T47D (cell line): ENCODE measurements at places on chromosomes 1 and 21.

DNA sequence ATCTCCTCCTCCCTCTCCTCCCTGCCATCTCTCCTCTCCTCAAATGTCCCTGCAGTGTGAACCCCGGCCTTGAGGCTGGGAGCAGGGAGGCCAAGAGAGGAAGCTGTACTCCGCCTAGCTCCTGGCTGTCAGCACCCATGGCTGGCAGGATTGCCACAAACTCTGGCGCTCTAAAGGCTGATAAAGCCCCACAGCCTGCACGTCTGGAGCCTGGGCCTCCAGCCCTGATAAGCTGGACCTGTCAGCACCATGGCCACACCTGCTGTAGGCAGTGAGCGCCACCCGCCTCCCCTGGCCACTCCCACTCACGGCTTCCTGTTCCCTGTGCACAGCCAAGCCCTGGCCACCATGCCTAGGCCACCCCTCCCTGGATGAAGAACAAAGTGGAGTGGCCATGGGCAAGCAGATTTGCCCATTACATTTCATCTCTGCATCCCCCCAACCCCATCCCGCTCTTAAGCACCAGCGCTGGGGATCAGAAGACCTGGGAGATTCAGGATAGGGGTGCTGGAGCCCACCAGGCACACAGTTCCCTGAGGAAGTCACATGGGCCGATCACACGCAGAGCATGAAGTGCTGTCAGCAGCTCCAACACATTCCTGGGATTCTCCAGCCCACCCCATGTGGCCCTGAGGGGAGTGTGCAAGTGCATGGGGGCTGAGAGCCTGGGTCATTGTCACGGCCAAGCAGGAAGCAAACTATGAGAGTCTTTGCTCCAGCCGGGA, 24.2 kb upstream of the NPPB start:
- no peak for DNase-seq

GRCh38 chr1:17558541-17558940, 19.0 kb downstream of the ARHGEF10L start:
- no peak for DNase-seq

- no peak for DNase-seq
These were observed 31.1 kb downstream of the KCNN3 start for GRCh38 chr1:154838988-154839387.

DNA sequence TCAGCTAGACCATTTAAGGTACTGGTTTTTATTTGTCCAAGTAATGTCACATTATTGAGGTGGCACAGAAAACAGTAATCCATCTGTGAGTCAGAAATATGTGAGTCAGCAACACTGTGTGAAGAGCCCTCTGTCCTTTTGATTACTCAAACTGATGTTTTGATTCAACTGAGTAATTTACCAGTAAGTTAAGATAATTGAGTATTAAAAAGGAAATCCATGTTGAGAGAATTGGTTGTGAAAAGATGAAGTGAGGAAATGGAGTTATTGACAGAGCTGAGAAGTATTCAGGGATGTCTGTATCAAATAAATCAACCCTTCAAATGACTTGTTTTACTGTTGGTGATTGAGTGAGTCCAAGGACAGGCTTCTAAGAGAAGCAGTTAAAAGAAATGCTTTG, 302.7 kb upstream of the SGIP1 start:
- DNase-seq: no peak

- DNase-seq: no peak
These were observed 38.6 kb downstream of the UBE2G2 start for GRCh38 chr21:44763050-44763378.

- DNase-seq: no peak
These were observed 2.9 kb downstream of the ZNF672 start for GRCh38 chr1:248840946-248841345.

DNA sequence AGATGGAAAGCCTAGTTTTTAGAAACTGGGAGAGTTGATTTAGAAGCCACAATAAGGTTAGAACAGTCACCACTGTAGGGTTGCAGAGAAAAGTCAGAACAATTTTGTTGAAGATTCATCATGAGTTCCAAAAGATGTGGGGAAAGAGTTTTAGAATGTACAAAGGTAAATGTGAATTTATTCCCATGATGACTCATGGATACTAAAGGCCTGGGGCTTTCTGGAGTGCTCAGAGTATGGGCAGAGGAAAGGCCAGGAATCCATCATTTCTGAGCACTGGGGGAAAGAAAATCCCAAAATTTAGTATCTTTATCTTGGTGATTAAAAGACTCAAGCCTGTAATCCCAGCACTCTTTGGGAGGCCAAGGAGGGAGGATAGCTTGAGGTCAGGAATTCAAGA, 17.8 kb downstream of the YBX1 start:
- DNase-seq: no peak

GRCh38 chr21:29164323-29164942, 34.0 kb downstream of the MAP3K7CL start:
- peak; percentile 86 for DNase-seq

GRCh38 chr1:160432371-160432786, 32.0 kb downstream of the VANGL2 start:
- no peak for DNase-seq

GRCh38 chr1:164658864-164659263, 99.9 kb downstream of the PBX1 start:
- no peak for DNase-seq

DNA sequence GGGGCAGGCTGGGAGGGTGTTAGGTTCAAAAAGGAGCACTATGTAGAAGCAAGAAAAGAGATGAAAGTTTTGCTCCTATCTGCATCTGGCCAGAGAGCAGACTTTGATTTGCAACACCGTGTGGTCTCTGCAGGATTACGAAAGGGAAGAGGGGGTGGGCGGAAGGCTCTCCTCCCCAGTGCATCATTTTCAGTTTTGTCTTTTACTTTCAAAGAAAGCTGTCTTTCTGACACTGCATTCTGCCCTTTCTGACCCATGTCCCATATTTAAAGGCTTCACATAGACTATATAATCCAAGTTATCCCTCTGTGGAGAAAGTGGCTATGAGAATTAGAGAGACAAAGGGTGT, 126.5 kb downstream of the RHOU start:
- DNase-seq: no peak

GRCh38 chr1:9701665-9702064, 50.1 kb downstream of the PIK3CD start:
- peak; percentile 35 for DNase-seq

GRCh38 chr1:236451796-236452373, 57.8 kb downstream of the EDARADD start:
- DNase-seq: no peak

- DNase-seq: no peak
These were observed 23.7 kb downstream of the EIF2B3 start for GRCh38 chr1:44962729-44963128.

- DNase-seq: no peak
These were observed 11.2 kb downstream of the ACTRT2 start for GRCh38 chr1:3032371-3033039.

GRCh38 chr1:56782773-56783172, 36.4 kb downstream of the FYB2 start:
- DNase-seq: no peak

DNA sequence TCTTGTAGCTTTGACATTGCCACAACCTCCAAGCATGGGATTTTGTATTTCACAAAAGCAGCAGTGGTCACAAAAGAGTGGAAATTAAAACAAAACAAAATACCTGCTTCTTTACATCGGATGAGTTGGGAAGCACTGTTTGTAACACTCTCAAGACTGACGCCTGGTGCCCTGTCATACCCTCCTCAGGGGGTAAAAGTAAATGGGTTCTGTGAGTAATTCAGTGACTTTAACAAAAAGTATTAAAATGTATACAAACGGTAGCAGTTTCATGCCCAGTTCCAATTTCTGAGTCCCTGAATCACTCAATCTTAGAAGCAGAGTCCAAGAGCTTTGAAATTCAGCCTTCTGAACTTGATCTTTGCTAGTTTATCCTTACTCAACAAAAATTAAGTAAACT, 152.5 kb downstream of the TIAM1 start:
- no peak for DNase-seq

- no peak for DNase-seq
These were observed 111.3 kb upstream of the ERG start for GRCh38 chr21:38609580-38609979.

DNA sequence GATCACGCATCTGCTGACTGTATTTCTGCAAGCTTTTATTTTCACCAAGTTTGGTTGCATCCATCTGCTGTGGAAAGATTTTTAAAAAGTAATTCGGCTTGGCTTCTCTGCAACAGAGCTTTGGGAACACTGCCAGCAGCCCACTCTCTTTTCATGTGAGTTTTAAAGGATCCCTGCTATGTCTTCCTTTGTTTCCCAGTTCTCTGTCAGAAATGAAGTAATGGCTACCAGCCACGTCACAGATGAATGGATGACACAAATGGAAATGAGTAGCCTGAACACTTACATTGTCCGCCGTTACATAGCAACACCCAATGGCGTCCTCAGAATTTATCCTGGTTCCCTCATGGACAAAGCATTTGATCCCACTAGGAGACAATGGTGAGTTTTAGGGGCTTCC, 80.6 kb upstream of the RAVER2 start:
- no peak for DNase-seq

- no peak for DNase-seq
These were observed 291.9 kb upstream of the NR5A2 start for GRCh38 chr1:199735660-199736059.

- no peak for DNase-seq
These were observed 39.1 kb upstream of the NHLH2 start for GRCh38 chr1:115879977-115880376.

- DNase-seq: no peak
These were observed 117.7 kb upstream of the DSCAM start for GRCh38 chr21:40964691-40965090.

DNA sequence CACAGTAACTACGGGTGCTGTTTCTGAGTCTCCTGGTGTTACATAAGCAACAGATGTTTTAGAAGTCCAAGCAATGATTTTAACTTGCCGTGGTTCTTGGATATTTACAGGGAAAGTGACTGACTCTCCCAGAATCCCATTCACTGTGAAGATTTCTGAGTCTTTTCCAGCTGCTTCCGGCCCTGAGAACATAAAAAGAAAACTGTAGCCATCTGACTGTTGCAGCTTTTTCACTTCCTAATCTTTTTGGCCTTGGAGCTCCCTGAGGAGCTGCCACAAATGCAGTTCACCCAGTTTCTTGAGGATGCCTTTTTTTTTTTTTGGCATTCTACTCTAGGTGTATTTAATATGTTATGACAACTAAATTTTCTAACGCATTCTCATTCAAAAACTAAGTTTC, 13.7 kb downstream of the CD84 start:
- DNase-seq: no peak
